ENCODE measurements at places on chromosomes 1 and 21.

DNA sequence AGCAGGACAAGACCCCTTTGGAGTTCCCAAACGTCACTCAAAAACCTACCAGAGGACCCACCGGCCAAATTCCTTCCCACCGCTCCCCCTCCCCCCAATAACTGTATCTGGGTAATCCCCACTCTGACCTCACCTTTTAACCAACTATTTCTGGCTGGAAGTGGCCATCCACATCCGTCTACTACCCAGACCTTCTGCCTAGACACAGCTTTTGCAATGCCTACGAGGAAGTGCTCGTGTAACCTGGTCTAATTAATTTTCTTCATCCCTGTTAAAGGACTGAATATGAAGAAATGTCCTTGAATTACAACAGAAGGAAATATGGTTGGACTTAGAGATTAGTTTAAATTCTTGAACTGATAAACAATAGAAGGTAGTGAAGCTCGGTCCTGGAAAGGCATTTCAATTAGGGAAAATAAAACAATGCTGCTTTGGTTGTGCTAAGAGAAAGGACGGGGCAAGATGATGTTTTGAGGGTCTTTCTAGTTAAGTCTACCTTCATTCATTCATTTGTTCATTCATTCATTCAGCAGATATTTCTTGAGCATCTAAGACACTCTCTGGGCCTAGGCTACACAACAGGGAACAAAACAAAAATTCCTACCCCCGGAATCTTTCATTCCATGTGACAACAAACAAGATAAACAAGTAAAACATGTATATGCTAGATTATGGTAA, 18.8 kb downstream of the AVPR1B start:
- DNase-seq = no peak

DNA sequence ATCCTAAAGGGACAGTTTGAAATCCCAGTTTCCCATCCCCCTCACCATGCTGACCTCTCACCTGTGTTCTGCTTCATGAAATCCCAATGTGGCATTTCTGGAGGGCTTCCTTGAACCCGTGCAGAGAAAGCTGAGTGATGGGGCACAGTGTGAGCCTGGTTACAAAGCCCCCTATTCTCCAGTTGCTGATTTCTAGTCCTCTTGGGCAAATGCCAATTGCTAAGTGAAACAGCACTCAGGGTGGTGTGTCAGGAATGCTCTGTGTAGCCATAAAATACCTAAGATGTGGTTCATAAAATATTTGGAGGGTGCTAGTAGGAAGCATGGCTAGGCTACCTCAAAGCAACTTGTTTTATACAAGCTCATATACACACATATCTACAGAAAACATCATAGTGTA, 32.0 kb downstream of the SUSD4 start:
- no peak for DNase-seq

DNA sequence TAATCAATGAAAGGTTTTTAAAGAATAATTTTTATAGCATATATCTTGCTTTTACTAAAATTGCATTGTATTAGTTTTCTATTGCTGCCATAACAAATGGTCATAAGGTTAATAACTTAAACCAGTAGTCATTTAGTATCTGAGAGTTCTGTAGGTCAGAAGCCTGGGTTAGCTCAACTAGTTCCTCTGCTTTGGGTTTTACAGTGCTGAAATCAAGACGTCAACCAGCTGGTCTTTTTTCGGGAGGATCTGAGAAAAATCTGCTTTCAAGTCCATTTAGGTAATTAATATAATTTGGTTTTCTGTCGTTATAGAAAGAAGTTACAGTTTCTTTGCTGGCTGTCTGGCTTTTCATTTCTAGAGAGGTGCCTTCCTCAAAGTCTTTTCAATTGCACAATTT, 577.7 kb downstream of the MRPL39 start:
- DNase-seq = no peak

- no peak for DNase-seq
Observed at GRCh38 chr21:14956807-14957206, 108.0 kb downstream of the NRIP1 start.

DNA sequence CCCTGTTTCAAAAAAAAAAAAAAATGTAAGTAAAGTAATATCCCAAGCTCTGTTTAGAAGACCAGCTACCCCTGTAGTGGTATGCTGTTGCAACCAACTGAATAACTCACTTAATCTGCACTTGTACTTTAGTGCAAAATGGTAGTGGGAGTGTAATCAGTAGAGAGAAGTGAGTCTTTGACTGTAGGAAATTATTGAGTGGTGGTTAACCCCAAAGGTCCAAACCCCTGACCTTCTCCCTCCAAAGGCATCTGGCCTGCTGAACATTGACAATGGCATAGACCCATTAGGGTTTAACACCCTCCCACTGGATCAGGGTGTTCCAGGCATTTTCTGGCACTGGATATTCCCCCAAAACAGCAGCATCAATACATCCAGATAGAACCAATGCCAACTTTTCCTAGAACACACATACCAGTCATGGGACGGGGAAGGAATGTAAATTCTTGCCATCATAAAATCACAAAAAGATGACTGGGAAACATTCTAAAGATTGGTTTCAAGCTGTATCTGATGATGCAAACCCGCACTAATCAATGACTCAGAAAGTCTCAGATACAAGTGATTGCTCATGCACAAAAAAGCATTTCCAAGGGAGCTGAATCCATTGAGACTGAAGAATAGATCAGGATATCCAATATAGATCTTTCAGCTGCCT, 110.3 kb downstream of the MRPL39 start:
- DNase-seq = no peak

GRCh38 chr1:234963180-234963903, 165.3 kb downstream of the TOMM20 start:
- DNase-seq = no peak

GRCh38 chr1:25356848-25357247, 18.7 kb downstream of the TMEM50A start:
- no peak for DNase-seq

DNA sequence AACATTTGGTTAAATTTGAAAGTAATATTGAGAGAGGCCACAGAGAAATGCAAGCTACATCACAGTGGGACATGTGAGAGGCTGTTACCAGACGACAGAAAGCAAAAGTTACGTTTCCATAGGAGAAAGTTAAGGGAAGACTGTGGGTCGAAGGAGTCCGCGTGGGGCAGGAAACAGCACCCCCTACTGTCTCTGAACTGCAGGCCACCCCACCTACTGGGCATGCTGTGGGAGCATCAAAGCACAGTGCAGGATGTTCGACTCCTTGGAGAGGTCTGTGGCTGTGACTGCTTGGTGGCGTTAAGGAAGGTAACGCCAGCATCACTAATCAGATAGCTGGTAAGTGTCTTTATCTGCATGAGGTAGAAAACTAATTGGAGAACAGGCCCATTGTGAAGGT, 123.9 kb downstream of the PTBP2 start:
- peak; percentile 15 for DNase-seq

- no peak for DNase-seq
Observed at GRCh38 chr1:11485191-11485590, 6.2 kb downstream of the DISP3 start.

- no peak for DNase-seq
Observed at GRCh38 chr1:222284466-222284865, 263.4 kb downstream of the HHIPL2 start.

DNA sequence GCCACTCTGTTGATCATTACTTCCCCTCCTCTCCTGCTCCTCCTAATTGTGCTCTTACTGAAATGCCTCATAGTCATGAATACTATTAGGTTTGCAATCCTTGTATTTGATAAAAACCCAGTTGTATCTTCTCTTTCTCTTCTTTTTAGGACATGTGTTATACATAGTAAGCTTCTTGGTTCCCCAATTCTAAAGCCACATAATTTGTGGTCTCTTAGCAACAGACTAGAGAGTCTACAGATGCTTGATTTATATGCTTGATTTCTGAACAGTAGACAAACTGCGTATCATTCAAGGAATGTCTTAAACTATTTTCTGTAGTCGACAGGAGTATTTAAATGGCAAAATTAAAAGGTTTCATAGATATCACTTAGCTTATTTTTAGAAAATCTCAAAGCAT, 1598.9 kb downstream of the PLA2G4A start:
- no peak for DNase-seq

- no peak for DNase-seq
Observed at GRCh38 chr1:3626025-3626424, 1.2 kb downstream of the TPRG1L start.

DNA sequence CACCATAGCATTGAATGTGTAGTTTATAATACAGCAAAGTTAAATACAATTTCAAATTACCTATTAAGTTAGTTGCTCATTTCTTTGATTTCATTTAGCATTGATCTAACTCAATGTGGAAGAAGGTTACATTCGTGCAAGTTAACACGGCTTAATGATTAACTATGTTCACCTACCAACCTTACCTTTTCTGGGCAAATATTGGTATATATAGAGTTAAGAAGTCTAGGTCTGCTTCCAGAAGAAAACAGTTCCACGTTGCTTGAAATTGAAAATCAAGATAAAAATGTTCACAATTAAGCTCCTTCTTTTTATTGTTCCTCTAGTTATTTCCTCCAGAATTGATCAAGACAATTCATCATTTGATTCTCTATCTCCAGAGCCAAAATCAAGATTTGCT, at the start of gene ANGPTL3:
TSS of gene ANGPTL3 (plus strand) at position 240 of the 400 bp plus-strand sequence. CDS start at position 287, 47 bp downstream.
- no peak for DNase-seq

GRCh38 chr1:42164551-42165420, at the start of gene GUCA2A:
TSS of gene GUCA2A (minus strand) at chr1:42164745. CDS start at chr1:42164712, 33 bp downstream.
- no peak for DNase-seq

- DNase-seq = no peak
Observed at GRCh38 chr1:90876101-90876500, 145.7 kb downstream of the ZNF644 start.

GRCh38 chr1:220878191-220879075, 810 bp upstream of the HLX start:
- no peak for DNase-seq

DNA sequence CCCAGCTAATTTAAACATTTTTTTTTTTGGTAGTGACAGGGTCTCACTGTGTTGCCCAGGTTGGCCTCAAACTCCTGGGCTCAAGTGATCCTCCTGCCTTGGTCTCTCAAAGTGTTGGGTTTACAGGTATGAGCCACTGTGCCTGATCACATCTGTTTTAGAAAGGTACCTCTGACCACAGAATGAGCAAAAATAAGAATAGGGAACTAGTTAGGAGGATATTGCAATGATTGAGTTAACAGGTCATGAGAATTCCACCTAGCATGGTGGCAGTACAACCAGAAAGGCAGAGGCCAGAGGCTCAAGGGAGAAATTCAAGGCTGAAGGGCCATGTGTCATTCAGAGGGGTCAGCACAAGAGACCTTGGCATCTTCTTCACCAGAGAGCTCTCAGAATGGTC, 49.6 kb downstream of the ELAPOR1 start:
- DNase-seq = no peak

GRCh38 chr1:15189692-15190370, 36.3 kb downstream of the TMEM51 start:
- no peak for DNase-seq

GRCh38 chr1:20399606-20400180, 86.3 kb downstream of the CAMK2N1 start:
- no peak for DNase-seq

- peak; percentile 74 for DNase-seq
Observed at GRCh38 chr1:61079898-61080336, 2.4 kb upstream of the NFIA start.

DNA sequence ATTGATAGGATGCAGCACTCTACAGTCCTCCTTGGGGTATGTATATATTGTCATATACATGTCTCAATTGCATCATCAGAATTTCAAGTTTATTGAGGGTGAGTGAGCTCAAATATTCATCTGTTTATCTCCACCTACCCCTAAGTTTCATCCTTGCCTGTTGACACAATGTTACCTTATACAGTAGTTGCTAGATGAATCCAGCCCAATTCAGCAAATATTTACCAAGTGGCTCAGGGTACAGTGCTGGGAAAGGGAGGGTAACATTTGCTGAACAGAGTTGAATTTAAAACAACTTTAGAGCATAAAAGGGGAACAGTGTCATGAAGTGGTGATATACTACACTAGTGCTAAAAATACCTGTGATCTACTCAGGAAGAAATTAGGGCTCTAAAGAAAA, 14.4 kb downstream of the ELAVL4 start:
- no peak for DNase-seq

GRCh38 chr1:225855503-225856300, 26.5 kb downstream of the TMEM63A start:
- no peak for DNase-seq

DNA sequence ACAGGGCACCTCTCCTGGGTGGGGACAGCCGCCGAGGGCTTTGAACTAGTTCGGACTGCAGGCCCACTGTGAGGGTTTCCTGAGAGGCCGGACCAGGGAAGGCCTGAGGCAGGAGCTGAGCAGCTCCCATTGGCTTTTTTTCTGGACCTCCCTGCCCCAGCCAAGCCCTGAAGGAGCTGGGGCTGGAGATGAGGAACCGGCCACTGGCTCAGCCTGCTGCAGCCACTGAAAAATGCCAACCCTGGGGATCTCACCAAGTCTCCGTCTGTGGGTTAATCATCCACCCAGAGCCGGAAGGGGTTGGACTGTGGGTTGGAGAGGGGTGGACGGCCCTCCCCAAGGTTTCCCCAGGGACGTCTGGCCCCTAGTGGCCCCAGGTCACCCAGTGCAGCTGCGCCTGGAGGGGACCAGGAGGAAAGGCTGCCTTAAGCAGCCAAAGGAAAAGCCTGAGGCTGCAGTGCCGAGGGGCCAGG, 2.5 kb downstream of the VWA1 start:
- DNase-seq = no peak

DNA sequence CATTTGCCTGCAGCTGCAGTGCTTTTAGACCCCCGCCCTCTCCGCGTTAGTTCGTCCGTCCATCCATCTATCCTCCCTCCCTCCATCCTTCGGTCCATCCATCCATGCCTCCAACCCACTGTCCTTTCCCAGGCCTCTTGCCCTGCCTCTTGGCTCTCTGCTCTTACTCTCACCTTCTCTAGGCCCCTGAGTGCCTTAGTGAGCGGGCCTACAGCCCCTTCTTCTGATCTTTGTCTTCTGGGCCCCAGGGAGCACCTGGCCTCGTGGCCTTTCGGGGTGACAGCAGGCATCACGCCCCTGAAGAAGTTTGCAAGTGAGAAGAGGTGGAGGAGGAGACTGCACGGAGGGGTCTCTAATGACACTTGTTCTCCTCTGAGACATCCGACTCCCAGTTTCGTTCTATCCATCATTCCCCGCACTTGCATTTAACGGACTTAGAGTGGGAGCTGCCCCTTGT, 842 bp downstream of the ATXN7L2 start:
- DNase-seq = no peak

DNA sequence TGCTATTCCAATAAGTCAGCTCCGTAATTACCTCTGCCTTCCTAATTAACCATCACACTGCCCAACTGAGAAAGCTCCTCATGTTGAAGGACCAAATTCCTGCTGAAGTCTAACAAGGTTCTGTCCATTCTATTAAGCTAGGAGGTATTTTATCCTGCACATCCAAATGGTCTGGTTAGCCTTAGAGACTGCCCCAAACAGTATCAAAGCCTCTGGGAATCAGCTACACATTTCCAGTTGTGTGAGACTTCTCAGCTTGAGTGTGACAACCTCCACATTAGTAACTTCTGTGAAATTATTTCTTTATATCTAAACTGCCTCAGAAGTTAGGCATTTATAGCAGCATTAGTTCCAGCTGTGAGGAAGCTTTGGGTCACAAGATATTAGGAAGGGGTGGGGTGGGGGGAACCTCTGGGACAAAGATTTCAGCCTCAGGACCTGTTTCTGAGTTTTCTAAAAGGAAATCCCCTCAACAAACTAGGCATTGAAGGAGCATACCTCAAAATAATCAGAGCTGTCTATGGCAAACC, 150.5 kb upstream of the DUSP10 start:
- no peak for DNase-seq

Measured in NT2/D1 (cell line).